ENCODE measurements at places on chromosomes 5 and 9.

GRCh38 chr9:91160181-91160580, 201.5 kb downstream of the AUH start:
- DNase-seq = no peak

GRCh38 chr9:89319015-89319905, 960 bp downstream of the SECISBP2 start:
- DNase-seq = no peak

DNA sequence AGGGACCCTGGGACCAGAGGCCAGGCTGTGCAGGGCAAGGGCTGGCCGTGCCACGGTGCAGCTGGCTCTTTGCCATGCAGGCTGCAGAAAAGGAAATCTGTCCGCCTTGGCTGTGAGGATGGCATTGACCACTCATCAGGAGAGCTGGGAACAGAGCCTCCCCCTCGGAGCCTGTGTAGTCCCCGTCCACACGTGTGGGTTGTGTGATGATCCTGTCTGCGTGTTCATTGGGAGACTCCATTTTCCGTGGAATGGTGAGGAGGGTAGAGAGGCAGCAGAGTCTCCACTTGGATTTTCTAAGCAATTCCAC, 47.7 kb downstream of the EHMT1 start:
- DNase-seq = no peak

DNA sequence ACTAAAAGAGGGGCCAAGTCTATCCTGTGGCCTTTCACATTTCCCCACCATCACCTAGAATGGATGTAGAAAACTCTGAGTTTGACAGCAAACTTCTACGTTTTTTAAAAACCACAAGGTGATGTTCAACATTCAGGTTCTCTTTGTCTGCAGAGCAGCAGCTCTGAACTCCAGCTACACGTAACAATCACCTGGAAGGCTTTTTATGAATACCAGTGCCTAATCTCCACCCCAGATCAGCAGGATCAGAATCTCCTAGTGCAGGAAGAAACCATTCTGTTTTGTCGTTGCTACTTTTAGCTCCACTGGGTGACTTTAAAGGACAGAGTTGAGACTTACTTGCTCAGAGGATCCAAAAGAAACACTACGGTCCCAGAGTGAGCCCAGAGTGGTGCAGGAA, 44.3 kb downstream of the EPB41L4A start:
- DNase-seq = no peak

GRCh38 chr5:151240924-151241635, 11.9 kb upstream of the GM2A start:
- DNase-seq = peak; percentile 44

GRCh38 chr5:14048434-14048833, 94.7 kb upstream of the TRIO start:
- DNase-seq = no peak

- no peak for DNase-seq
Observed at GRCh38 chr5:17077440-17078233, 139.8 kb upstream of the BASP1 start.

- DNase-seq = peak; percentile 22
Observed at GRCh38 chr9:22201256-22201655, 192.2 kb upstream of the CDKN2B start.
